ENCODE measurements at places on chromosomes 3 and 15. TPM values are rescaled to one million over a fixed set of nuclear protein-coding genes. Genes with fewer than 3 reads are reported as not detected.

ATP13A5 gene
- polyA plus RNA-seq: not detected

HTR3E gene
- polyA plus RNA-seq: not detected

UQCRC1 gene
- 289 TPM for polyA plus RNA-seq

MYL3 gene
- not detected for polyA plus RNA-seq

DNA sequence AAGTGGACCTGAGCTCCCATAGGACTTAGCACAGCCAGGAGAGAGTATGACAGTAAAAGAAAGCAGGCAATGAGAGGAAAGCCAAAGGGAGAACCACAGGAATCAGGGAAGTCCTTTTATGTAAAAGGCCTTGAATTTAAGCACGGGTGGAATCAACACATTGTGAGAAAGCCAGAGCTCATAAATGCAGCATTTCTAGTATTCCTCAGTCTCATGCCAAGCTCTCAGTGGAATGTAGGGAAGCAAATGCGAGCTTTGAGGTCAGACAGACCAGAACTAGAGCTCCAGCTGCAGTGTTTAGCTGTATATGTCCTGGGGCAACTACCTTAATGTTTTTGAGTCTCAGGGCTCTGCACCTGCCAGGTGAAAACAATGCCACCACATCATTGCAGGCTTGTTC is 132.1 kb upstream of the TRIM42 start:
- H3K36me3 ChIP-seq: no peaks in the 10 kb centered on the region
- H3K4me3 ChIP-seq: no peak overlapping the region
- H3K27me3 ChIP-seq: no peaks in the 10 kb centered on the region
- H3K4me1 ChIP-seq: no peaks in the 10 kb centered on the region
- DNase-seq: no peak
- H3K27ac ChIP-seq: no peak overlapping the region

DNA sequence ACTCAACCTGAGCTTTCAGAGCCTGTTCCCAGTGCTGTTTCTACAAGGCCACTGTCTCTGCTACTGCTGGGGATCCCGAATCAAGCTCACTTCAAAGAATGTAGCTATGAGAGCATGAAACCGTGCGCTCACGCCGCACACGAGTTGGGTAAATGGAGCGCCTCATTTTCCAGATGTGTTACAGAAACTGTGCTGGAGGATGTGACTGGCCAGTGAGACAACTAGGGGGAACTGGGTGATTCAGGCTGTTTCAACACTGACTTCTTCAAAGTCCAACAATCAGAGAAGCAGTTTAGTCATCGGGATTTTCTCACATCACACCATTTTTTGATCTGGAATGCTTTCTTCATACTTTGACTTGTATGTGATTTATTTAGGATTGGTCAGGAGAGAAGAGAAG is 3.5 kb downstream of the ZNF710 start:
- H3K4me3 ChIP-seq: peak overlapping the region; percentile 74
- peaks cover 26% of the 10 kb centered on the region for H3K4me1 ChIP-seq
- H3K27ac ChIP-seq: peak overlapping the region; percentile 96
- no peaks in the 10 kb centered on the region for H3K27me3 ChIP-seq

Data from fibroblast of lung (primary cell).